ENCODE measurements at places on chromosomes 11 and 22.

DNA sequence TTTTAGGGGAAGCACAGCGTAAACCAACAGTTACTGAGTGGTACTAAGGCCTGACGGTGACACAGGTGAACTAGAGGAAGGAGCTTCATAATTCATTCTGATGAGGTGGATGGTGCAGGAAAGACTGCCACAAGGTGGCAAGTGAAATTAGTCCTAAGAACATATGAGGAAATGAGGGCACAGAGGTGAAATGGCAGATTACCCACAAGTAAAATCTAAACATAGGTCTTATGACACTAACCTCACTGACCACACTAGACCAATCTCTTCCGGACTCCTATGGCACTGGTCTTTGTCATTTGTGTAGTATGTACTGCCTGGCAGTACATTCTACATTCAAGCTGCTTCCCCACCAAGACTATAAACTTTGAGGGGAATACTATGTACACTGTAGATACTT, 20.2 kb downstream of the GAB2 start:
- DNase-seq, result no peak

DNA sequence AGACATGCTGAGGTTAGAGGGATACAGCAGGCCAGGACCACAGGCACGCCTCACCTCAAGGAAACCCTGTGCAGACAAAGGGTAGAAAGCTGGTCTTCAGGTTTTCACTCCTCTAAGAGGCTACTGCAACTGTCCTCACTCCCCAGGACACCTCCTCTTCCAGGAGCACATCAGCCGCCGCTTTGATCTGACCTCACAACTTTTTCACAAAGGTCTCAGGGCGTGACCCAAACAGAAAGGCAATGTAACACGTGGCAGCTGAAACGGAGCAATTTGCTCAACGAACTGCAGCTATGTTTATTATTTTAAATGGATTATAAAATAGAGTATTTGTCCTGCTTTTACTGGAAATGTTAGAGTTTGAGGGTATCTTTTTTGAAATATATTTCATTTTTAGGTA, 46.1 kb downstream of the LARGE1 start:
- no peak for DNase-seq

DNA sequence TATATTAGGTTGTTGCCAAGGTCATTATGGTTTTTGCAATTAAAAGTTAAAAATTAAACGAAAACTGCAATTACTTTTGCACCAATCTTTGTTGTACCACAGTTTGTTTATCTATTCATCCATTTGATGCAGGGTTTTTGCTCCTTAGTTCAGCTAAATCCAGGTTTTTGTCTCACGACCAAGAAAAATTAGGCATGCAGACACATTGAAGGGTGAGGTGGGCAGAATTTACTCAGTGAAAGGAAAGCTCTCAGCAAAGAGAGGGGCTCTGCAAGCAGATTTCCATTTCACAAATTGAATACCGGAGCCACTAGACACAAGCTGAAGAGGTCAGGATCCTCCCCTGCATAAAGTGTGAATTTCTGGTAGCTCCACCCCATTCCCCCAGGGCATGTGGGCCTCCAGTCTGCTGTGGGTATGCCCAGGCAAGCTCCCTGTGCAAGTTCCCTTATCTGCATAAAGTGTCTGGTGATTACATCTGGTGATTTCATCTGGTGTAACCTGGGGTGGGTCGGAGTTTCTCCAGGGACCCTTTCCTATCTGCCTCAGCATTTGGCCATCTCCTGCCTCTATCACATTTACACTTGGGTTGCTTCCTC, 33.3 kb downstream of the APOL6 start:
- DNase-seq, result no peak

- DNase-seq, result no peak
These were observed 2.9 kb downstream of the DSCAML1 start for GRCh38 chr11:117794135-117794534.

DNA sequence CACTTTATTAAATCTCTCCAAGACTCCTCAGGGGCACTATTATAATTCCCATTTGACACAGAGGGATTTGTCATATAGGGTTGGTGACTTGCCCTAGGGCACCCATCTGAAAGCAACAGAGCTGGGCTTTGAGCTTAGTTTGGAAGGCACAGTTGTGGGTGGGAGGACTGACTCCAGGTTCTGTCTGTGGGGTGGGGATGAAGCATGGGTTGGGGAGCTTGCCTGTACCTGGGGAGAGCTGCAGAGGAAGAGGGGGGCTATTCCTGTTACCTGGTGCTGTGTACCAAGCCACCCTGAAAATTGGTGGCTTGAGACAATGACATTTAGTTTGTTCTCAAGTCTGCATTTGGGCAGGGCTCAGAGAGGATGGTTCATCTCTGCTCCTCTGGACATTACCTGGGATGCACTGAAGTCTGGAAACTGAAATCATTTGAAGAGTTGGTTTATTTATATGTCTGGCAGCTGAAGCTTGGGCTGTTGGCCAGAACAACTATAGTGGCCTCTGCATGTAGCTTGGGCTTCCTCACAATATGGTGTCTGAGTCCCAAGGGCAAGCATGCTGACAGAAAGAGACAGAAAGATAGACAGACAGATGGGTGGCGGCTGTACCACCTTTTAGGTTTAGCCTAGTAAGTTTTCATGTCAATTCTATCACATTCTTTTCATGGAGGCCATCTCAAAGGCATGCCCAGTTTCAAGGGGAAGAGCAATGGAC, 44.9 kb downstream of the LRRC32 start:
- DNase-seq, result no peak

DNA sequence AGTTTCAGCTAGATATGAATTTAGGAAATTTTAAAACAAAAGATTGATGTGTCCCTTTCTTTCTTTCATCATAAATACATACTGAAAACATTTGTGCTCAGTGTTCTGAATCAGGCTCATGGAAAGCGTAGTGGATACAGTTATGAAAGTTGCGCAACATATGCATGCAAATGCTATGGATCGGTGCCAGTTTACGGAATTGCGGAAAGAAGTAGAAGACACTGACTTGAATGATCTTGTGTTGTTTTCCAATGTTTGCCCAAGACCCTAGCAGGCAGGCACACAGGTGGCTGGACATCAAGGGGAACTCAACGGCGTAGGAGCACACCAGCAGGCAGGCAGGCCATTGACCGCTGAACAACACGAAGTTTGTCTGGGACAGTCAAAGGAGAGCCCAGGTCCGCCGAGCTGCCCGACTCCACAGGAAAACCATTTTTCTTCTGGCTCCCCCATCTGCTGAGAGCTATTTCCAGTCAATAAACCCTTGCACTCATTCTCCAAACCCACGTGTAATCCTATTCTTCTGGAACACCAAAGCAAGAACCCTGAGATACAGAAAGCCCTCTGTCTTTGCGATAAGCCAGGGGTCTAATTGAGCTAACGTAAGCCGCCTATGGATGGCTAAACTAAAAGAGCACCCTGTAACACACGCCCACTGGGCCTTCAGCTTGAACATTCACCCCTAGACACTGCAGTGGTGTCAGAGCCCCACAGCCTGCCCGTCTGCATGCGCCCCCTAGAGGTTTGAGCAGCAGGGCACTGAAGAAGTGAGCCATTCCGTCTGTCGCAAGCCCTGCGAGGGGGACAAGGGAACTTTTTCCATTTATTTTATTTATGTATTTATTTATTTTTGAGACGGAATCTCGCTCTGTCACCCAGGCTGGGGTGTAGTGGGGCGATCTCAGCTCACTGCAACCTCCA, 7.4 kb upstream of the BIRC3 start:
- no peak for DNase-seq

- peak; percentile 42 for DNase-seq
These were observed 140.3 kb upstream of the MTNR1B start for GRCh38 chr11:92829121-92829520.

DNA sequence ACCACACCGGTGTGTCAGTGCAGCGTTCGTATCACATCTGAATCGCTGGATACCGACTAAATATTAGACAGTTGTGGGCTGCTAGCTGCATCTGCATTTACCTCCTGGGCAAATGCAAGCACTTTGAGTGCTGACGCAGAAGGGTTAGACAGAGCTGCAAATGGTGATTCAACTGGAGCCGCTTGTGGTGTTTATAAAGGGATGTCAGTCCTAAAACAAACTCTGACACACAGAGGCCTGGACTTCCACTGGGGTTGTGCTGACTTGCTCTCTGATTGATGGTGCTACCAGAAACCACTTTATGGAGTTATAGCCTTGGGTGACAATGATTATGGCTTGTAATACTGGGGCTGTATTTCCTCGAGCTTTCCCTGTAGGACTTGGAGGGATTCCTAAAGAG, 374.4 kb downstream of the NTM start:
- no peak for DNase-seq

GRCh38 chr11:576811-577610, 741 bp downstream of the PHRF1 start:
- no peak for DNase-seq

DNA sequence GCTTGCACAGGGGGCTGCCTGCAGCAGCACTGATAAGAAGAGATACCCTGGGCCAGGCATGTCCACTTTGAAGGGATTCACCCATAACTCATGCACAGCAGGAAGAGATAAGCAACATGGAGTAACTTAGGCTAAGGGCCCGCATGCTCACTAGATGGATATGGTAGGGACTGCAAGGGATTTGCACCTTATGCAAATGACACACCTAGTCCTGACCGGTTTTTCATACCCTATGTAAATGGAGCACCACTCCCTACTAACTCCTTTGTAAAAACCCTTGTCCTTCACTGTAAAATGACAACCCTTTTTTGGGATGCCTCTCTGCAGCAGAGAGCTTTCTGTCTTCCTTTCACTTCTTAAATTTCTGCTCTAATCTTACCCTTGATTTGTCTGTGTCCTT, 658.9 kb upstream of the CCDC179 start:
- DNase-seq, result no peak

GRCh38 chr11:66421492-66422205, 814 bp downstream of the NPAS4 start:
- DNase-seq, result peak; percentile 54

GRCh38 chr22:47901911-47902310, 1139.5 kb downstream of the TBC1D22A start:
- DNase-seq, result no peak

DNA sequence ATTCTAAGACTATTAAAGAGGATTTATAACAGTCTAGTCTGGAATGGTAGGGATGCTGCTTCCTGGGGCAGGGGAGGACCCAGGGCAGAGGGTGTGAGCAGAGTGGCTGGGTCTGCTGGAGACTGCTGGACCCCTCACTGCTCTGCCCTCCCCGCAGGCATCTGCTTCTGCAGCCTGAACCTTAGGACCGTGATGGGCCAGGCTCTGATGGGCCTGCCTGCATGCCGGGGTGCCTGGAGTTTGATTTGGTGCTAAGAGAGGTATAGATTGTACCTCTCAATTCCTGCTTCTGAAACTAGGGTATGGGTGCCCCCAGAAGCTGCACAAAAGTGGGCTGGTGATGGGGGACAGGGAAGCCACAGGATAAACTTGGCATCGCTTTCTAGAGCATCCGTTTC, 54.9 kb downstream of the CD82 start:
- DNase-seq, result no peak

- DNase-seq, result peak; percentile 76
These were observed 28.2 kb downstream of the DBX1 start for GRCh38 chr11:20131788-20132666.

GRCh38 chr11:68353118-68353517, 40.7 kb downstream of the LRP5 start:
- no peak for DNase-seq

DNA sequence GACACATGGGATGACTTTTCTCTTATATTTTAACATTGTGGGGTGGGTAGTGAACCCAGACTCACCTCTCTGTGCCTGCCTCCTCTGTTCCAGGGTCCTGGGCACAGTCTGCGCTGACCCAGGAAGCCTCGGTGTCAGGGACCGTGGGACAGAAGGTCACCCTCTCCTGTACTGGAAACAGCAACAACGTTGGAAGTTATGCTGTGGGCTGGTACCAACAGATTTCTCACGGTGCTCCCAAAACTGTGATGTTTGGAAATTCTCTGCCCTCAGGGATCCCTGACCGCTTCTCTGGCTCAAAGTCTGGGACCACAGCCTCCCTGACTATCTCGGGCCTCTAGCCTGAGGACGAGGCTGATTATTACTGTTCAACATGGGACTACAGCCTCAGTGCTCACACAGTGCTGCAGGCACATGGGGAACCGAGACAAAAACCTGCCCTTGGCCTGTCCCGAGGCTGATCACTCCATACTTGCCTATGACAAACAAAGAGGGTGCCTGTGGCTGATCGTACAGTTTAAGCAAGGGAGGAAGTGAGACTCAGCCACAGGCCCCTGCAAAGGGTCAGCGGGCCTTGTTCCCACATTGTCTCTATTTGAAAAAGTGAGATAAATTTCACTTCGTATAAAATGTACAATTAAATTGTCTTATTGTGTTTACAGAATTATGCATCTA, 43.7 kb upstream of the TOP3B start:
- DNase-seq, result no peak

DNA sequence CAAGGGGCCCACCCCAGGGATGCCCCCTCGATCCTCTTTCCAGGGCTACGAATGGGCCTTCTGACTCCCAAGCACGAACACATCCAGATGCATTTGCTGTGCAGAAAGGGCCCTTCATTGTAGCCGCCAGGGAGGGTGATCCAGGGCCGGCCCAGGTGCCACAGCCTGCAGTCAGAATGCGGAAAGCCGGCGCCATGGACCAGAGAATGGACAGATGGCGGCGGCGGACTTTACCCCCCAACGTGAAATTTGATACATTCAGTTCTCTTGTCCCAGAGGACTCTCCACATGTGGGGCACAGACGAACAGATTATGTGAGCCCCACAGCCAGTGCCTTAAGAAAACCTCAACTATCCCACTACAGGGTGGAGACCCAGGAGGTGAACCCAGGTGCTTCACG, 87.2 kb downstream of the KIAA1671 start:
- no peak for DNase-seq

DNA sequence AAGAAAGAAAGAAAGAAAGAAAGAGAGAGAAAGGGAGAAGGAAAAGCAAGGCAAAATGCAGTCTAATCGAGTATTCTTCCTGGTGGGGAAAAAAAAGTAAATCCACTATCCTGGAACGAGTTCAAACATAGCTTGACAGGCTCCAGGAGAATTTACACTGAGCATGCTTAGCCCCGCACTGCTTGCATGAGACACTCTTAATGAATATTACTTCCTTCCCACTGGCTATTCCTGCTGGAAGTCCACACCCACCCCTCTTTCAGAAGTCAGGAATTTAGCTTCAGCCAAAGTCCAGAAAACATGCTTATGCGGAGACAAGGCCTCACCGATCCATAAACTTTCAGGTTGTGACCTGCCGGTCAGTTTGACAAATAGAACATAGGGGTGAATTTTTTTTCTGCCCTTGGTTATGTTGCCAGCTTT, 251.8 kb upstream of the BLID start:
- no peak for DNase-seq

DNA sequence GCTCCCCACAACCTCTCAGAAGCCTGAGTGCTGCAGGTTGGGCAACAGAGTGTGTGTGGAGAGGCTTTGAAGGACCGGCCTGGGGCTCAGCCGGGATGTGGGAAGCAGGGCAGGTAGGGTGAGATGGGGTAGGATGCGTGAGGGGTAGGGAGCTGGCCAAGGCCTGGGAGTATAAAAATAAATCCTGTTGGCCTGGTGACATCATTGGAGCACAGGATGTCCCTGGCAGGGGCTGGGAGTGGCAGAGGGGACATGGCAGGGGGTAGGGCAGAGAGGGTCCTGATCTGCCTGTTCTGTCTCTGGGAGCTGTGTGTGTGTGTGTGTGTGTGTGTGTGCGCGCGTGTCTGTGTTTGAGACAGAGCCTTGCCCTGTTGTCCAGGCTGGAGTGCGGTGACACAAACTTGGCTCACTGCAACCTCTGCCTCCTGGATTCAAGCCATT, 28.6 kb downstream of the TEF start:
- DNase-seq, result peak; percentile 75

GRCh38 chr11:17811352-17811751, 76.8 kb downstream of the KCNC1 start:
- DNase-seq, result no peak

GRCh38 chr11:7143908-7144307, 55.1 kb downstream of the RBMXL2 start:
- DNase-seq, result peak; percentile 54

- DNase-seq, result no peak
These were observed 28.7 kb downstream of the IGHMBP2 start for GRCh38 chr11:68932358-68932757.

All from cerebellum (tissue), 4 donors.